ENCODE measurements at places on chromosomes 4 and X. TPM values are rescaled to one million over a fixed set of nuclear protein-coding genes. Genes with fewer than 3 reads are reported as not detected.

The FAM9B gene
- total RNA-seq, result not detected

The ERCC6L gene
- 2.4 TPM for total RNA-seq

The GPM6B gene
- total RNA-seq, result 7.0 TPM

The F9 gene
- total RNA-seq, result not detected

The COL25A1 gene
- total RNA-seq, result 55.8 TPM

The CLTRN gene
- 1.2 TPM for total RNA-seq

The WWC2 gene
- total RNA-seq, result 64.1 TPM

The DUX4 gene
- not detected for total RNA-seq

The CACNA1F gene
- total RNA-seq, result 0.32 TPM

- DNase-seq, result no peak
Measured at GRCh38 chr4:81685104-81685503, 213.4 kb upstream of the RASGEF1B start.

- no peak for DNase-seq
Measured at GRCh38 chr4:47274901-47275300, 188.6 kb downstream of the COMMD8 start.

DNA sequence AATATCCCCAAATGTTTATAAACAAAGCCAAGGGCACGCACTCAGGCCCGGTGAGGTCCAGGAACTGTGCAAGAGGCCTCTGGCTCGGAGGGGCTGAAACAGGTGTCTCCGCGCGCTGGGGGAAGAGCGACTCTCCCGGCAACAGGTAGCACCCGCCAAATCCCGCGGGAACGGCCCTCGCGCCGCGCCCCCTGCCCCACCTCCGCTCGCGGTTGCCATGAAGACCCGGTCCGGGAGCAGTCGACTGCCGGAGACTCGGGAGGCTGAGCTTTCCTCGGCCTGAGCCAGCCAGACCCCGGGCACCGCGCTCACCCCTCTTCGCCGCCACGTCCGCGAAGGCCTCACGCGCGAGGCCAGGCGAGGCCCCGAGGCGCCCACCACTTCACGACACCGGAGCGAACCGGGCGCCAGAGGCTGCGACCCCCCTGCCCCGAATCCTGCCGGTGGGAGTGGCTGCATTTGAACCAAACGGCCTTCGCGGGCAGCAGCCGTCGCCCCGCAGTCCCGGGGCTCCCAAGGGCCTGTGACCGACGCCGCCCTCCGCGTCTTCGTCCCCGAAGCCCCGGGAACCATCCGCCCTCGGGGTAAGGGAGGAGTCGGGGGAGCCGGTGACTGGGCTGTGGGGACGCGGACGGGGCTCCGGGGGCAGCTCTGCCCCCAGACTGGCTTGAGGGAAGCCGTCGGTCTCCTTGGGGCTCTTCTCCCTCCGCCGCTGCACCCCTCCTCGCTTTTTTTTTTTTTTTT, at the start of gene NSUN7:
NSUN7 (plus strand) TSS at position 239 of the 744 bp plus-strand sequence. CDS start 739 bp downstream, outside the sequence.
- peak; percentile 67 for DNase-seq

GRCh38 chr4:96504386-96504785, 664.5 kb downstream of the PDHA2 start:
- DNase-seq, result no peak

- DNase-seq, result no peak
Measured at GRCh38 chr4:107994894-107995293, 5.2 kb downstream of the HADH start.

GRCh38 chrX:110145854-110146253, 142.9 kb downstream of the TMEM164 start:
- no peak for DNase-seq

DNA sequence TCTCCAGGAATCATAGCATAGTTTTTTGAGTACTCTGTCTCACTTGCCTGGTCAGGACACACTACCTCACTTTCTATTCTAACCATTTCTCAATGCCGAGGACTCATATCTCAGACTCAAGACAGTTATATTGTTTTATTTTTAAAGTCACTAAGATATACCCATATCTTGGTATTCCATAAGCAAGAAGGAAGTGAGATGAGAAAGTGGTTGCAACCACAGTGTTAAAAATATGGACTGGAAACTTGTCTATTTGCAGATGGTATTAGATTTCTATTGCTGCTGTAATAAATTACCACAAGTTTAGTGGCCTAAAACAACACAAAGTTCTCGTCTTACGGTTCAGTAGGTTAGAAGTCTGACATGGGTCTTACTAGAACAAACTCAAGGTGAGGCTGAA, 344.8 kb upstream of the MAGEB2 start:
- no peak for DNase-seq

DNA sequence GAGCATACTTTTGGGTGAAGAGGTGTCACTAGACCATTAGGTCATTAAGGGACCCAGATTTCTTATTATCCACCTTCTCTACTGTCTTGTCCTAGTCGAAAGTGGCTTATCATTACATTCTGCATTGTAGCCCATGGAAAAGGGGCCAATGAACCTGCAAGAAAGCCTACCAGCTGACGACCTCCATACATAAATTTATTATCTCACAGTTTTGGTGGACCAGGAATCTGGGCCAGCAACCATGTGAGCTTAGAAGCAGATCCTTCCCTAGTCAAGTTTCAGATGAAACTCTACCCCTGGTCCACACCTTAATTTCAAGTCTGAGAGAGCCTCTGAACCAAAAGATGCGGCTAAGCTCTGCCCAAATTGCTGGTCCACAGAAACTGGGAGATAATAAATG, 37.6 kb downstream of the RPS6KA3 start:
- no peak for DNase-seq

- DNase-seq, result peak; percentile 41
Measured at GRCh38 chr4:101953949-101954348, 163.4 kb downstream of the BANK1 start.

GRCh38 chr4:149549911-149550310, 265.7 kb downstream of the IQCM start:
- DNase-seq, result no peak

Data from mesothelial cell of epicardium (in vitro differentiated cells).